ENCODE measurements at places on chromosomes 2 and 18.

- no peak for DNase-seq
Measured at GRCh38 chr18:32257084-32257785, 67.4 kb downstream of the MEP1B start.

DNA sequence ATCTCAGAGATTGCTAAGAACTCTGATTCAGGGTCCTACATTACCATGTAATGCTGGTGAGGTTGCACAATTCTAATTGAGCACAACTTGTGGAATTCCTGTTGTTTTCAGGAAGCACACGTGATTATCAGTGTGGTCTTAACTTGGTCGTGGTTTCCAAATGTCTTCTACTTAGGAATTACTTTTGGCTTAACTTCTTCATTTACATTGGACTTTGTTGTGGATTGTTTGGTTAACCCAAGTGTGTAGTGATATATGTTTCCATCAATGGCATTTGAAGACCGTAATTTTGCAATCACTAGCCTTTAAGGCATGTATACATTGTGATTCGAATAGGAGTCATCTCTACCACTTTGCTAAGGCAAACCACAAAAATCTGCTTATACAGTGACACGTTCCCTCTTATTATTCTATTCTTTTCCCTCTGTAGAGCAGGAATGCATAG, 373.3 kb downstream of the IRS1 start:
- DNase-seq = no peak

GRCh38 chr2:163155279-163155883, 316.8 kb upstream of the KCNH7 start:
- no peak for DNase-seq

DNA sequence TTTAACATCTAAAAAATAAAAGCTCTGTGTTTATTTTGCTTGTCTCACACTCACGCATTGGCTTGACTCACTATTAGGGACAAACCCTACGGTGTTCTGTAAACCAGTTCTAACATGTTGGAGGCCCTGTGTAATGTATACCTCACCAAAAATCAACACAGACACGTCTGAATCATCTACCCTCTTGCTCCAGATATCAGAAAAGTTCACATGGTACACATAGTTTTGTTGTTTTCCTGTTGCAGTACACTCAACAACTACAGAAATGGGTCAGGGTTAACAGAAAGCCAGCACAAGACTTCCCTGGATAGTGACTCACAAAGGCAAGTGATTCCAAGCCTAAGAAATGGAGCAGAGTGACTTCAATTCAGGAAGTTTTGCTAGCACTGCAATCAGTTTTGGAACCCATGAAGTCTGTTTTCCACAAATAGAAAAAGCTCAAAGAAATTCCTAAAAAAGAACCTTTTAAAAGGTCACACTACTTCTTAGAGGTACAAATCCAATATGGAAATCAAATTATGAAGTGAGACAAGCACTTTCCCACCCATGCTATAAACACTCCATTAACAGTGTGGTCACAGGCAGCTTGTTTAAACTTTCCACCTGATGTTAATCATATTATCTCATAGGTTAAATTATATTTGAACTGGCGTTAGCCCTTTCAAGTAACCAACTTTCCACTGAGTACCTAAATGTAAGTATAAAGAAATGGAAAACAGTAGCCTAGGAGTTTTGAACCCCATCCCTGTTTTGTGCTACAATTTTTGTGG, 87.4 kb downstream of the GAREM1 start:
- DNase-seq = no peak

DNA sequence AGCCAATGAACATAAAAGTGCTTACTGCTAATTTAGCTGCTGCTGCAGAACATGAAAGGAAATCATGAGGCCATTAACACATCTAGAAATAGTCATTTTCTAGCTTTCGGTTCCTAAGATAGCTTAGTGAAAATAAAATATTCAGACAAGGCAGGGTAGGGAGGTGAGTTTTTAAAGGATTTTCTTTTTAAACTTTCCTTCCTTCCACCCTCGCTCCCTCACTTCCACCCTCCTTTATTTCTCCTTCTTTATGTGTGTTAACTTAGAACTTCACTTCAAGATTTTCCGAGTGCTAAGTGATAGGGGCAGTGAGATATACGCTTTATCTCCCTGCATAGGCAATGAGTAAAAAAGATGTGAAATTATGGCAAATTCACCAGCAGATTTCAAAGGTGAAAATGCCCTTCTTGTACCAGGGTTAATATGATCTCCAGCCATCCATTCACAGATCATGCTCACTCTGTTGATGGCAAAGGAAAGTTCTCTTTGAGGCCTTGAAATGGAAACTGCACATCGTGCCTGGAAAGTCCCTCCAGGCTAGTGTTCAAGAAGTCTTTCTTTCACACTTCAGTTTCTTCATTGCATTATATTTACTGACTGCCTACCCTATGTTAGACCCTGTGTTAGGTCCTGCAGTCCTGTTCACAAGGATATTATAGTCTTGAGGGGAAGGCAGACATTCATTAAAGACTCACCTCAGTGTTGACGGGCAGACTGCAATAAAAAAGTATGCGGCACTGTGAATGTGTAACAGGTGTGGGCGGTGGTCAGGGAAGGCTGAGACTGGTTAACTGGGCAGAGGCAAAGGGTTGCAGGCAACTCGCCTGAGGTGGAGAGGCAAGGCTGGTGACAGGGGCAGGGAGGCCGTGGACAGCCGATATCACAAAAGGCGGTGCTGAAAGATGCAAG, 200.8 kb downstream of the PLCL1 start:
- no peak for DNase-seq

GRCh38 chr2:230434677-230435324, 18.8 kb downstream of the SP100 start:
- DNase-seq = no peak

DNA sequence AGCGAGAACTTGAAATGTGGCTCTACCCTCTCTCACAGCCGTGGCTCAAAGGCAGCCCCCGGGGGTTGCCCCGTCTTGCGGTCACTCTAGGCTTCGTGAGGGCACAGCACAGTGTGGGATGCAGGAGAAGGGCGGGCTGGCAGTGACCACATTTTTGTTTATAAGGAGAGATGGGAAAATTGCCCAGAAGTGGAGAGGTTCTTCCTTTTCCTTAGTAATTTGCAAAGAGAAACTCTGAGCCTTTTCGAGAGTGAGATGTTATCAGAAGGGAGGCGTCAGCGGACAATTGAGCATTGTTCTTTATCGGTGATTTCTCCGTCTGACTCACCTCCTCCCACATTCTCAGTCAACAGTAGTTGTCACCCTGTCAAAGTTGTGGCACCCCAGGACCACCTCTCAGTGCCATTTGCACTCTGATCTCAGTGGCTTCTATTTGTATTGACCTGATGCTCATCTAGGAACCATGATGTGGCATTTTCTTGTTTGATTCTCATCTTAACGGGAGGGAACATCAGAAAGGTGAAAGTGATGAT, 89.6 kb downstream of the ACAA2 start:
- DNase-seq = no peak

GRCh38 chr2:68027959-68028358, 34.8 kb downstream of the C1D start:
- DNase-seq = no peak

DNA sequence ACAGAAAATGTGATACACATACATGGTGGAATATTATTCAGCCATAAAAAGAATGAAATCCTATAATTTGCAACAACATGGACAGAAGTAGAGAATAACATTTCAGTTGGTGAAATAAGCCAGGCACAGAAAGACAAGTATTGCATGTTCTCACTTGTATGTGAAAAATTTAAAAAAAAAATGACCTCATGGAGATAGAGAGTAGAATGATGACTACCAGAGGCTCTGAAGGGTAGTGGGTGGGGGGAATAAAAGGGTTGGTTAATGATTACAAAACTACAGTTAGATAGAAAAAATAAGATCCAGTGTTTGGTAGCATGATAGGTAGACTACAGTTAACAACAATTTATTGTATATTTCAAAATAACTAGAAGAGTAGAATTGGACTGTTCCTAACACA, 24.5 kb downstream of the PRKD3 start:
- no peak for DNase-seq

- no peak for DNase-seq
Measured at GRCh38 chr2:96437512-96437911, 67.6 kb downstream of the NEURL3 start.

GRCh38 chr2:148996805-148997204, 41.7 kb upstream of the LYPD6B start:
- no peak for DNase-seq

DNA sequence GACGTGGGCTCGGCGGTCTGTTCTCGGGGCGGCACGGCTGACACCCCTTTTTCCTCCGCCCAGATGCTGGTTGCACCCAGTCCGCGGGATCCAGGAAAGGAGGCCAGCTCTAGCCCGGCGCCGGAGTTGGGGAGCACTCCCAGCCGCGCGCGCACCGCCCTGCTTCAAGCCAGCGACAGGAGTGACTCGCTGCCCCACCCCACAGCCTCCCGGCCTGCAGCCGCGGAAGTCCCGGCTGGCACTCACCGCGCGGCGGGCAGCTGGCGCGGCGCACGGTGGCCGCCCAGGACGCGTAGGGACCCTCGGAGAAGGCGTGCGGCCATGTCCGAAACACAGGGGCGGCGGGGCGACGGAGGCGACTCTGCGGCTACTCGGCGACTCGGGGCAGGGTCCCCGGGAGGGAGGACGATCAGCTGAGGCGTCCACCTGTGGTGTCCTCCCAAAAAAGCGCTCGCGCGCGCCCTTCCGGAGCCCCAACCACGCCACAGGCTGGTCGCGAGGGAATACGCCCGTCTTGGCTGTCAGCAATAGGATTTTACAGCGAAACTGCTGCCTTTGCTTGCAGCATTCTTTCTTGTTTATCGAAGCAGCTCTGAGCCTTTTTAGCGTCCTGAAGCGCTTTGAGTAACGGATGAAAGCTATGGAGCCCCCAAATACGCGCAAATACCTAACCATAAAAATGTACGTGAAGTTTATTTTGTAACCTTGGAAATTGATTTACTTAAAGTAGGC, at the start of gene ACADL:
Gene ACADL, minus strand, starts transcription at position 507 of the 732 bp plus-strand sequence. Its CDS starts 184 bp downstream, at position 323.
- DNase-seq = no peak

DNA sequence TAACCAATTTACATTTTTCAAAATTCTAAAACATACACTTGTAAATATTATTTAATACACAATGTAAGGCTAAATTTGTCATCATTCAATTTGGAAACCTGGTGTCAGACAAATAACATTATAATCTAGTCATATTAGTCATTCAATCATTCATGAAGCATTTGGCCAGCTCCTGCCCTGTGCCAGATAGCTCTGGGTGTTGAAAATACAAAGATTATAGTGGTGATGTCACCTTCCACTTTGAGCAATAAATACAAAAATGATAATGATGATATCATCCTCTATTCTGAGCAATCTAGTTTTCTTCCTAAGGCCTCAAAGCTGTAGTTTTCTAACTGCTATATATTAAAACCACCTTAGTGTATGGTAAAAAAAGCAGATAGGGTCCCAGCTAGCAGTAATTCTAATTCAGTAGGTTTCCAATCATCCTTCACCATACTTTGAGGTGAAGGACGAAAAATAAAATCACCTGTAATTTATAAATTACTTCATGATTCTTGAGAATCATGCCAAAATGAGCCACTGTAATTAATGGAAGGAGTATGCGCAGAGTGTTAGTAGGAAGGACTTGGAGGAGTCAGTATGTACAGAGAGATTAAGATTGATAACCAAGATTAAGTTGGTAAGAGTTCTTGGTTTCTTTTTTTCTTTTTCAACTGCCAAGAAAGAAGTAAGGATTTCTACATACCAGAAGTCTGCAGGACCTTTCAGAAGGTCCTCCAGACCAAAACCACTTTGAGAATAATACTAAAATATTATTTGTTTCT, 23.2 kb downstream of the MEMO1 start:
- DNase-seq = no peak

DNA sequence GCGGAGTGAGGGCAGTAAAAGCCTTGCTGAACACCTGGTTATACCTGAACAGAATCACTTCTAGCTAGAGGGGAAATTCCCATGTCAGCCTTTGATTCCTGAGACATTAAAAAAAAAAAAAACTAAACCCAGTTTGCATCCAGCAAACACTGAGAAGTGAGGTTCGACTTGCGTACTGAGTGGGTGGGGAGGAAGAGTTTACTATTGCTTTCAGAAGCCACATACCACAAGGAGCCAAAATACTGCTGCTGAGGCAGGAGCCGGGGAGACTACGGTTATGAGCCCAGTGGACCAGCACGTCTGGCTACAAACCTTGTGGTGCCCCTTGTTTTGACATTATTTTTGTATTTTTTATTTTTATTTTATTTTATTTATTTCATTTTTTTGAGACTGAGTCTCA, 2.7 kb downstream of the COLEC11 start:
- DNase-seq = no peak

DNA sequence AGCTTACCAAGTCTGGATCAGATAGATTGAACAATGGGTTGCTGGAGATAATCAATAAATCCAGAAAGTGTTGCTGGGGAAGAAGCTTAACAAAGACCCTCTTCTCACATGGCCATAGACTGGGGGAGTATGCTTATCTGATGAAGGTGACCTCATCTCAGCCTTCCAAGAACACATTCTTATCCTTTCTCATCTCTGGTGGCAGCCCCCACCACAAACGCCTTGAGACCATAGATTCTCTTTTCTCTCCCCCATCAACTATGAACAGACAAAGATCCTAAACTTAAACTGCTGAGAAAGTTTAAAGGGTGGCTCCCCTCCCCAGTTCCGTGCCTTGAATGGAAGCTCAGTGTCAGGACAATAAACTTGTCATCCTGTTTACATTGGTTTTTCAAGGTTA, 428.7 kb upstream of the TRIB2 start:
- no peak for DNase-seq

DNA sequence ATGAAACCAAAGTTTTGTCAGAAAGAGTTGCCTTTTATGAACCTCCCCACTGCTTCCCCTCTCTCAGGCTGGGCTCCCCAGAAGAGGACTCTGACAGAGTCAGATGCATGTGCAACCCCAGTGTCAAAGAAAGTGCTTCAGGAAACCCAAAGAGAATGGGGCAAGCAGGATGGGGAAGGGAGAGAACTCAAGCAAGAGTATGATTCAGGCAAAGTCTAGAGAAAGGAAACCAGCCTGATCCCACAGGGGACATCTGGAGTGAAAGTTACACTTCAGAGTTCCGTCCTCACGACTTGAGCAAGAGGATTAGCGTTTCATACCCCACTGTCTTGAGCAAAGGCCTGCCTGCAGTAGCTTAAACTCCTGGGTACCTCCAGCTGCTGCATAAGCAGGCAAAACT, 51.8 kb upstream of the EPC2 start:
- no peak for DNase-seq

DNA sequence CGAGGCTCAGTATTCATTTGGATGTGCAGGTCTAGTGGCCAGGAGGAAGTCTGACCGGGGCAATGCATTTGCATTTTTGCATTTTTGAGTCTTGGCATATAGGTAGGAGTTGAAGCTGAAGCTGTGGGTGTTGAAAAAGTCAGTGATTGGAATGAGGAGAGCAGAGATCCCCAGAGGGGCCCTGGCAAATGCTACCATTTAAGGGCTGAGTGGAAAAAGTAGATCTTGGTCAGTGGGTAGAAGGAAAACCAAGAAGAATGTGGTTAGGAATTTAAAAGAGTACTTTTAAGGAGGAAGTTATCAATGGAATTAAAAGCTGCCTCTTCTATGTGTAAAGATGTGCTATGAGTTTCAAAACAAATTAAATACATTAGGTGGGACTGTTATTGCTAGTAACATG, 143.0 kb downstream of the ZEB2 start:
- no peak for DNase-seq

Data from activated CD8-positive, alpha-beta memory T cell treated with anti-CD3 and anti-CD28 coated beads for 1 hour (primary cell).